ENCODE measurements at places on chromosomes 7 and 10.

DNA sequence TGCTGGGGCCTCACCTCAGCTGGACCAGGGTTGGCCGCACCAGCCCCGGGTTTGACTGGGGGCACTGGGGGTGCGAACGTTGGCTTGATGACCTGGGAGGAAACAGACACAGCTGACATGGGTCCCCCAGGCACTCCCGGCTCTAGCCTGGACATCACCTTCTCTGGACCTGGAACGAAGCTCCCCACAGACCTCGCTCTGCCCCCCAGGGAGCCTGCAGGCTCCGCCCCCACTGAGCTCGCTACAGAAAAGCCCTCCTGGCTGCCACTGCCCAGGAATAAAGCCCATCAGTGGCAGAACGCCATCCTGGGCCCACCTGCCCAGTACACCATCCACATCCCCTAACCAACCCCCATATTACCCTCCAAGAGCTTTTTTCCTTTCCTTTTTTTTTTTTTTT, 13.0 kb downstream of the ADAM8 start:
- DNase-seq, result no peak

DNA sequence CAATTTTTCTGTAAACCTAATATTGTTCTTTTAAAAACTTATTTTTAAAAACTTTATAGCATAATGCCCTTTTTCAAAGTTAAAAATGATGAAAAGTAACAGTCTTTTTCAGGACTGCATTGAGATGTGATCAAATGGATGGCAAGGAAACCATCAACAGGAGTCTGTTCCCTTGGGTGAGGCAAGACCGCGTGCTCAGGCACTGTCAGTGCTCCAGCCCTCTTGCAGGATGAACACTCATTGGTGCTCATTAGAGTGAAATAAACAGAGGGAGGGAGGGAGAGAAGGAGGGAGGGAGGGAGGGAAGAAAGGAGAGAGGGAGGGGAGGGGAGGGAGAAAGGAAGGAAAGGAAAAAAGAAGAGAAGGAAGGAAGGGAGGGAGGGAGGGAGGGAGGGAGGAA, 145.7 kb upstream of the CHST15 start:
- no peak for DNase-seq

GRCh38 chr7:100430493-100431285, 1.1 kb downstream of the MEPCE start:
- DNase-seq, result no peak

- no peak for DNase-seq
Observed at GRCh38 chr10:76447578-76447977, 1016.2 kb downstream of the LRMDA start.

DNA sequence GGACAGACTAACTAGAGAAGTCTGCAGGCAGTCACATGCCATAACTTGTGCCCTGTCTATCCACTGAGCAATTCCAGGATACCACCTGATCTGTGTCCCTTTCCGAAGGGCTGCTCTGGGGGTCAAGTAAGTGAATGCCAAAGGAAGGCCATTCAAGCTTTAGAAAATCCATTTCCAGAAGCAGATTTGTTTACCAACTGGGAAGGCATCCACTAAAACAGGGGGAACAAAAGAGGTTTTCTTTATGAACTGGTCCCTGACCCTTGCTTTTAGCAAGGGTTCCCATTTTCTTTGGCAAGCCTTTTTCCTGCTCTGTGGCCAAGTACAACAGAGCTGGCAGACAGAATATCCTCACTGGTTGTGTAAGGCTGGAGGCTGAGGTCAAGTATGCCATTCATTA, 36.5 kb downstream of the ITPRID1 start:
- no peak for DNase-seq

- no peak for DNase-seq
Observed at GRCh38 chr7:98567991-98568390, 49.1 kb upstream of the NPTX2 start.

DNA sequence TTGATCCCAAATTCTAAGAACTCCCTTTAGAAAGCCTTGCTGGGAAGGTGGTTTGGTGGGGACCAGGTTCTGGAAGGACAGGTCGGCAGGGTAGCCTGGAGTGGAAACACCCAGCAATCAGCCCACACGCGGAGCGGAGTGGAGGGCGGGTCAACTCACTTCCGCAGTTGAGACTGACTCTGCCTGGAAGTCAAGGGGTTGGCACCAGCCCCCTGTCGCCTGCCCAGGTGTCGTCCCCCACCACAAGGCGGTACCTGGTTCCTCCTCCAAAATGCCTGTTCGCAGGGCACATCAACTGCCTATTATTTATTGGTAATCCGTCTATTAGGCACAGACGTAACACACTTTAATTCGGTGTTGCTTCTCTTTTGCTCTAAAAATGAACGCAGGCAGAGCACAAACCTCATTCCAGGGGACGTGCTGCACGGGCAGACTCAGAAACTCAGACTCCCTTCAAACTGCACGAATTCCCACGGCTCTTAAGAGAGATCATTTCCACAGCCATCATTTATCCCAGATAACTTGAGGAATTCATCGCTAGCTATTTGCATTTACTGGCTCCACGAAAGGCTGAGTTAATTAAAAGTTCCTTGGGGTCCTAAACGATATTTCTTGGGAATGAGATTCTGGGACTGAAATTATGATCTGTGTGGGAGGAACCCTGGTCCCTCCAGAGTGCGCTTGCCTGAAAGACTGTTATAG, 248.2 kb upstream of the PPP2R2D start:
- DNase-seq, result no peak

GRCh38 chr10:104297697-104298660, 29.0 kb downstream of the GSTO2 start:
- DNase-seq, result no peak

GRCh38 chr7:738723-739454, 11.8 kb upstream of the PRKAR1B start:
- DNase-seq, result no peak

- no peak for DNase-seq
Observed at GRCh38 chr10:118585234-118585633, 10.2 kb downstream of the PRLHR start.

DNA sequence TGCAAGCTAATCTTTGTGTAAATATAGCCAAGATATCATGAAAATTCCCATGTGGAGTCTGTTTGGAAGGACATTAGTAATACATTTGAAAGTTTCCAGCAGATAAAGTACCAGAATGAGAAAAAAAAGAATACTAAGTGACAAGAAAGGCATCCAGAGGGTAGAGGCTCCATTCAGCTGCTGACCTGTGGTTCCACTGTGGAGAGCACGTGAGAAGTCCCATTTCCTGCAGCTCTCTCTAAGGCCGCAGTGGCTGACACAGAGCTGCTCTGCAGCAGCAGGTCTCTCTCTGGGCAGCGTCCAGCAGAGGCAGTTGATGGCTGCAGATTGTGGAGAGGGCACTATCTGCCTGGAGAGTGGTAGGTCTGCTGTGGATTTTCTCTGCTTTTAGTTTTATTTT, 100.1 kb upstream of the TMEM72 start:
- DNase-seq, result no peak

DNA sequence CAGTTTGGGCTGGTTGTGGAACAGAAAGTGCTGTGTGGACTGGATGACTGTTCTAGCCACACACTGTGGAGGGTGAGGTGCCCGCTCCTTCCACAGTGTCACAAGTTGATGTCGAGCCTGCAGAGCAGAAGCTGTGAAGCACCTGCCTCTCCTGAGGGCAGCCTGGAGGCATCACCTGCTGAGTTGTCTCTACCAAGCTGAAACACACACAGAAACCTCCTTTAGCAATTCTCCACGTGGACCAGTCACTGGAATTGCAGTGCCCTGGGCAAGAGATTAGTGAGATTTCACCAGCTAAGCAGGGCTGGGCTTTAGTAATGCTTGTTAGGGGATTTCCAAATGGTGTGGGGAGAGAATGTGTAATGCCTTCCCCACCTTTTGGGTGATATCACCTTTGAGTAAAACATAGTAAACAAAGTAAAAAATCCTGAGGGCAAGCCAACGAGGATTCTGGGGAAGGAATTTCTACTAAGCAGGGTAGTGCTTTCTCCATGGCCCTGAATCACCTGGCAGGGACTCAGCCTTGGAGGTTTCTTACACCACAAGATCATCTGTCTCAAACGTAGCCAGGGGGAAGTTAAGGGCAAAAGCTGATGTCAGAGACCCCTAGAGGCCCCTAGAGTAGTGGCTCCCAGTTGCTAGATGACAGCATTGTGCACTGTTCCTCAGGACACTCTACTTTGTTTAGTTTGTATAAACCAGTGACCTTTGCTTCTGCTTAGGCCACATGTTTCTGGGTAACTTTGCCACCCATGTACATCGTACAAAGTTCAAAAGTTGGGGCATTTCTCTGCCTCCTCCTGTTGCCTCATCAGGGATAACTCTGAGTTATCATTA, 233.1 kb upstream of the IGFBP3 start:
- peak; percentile 30 for DNase-seq

DNA sequence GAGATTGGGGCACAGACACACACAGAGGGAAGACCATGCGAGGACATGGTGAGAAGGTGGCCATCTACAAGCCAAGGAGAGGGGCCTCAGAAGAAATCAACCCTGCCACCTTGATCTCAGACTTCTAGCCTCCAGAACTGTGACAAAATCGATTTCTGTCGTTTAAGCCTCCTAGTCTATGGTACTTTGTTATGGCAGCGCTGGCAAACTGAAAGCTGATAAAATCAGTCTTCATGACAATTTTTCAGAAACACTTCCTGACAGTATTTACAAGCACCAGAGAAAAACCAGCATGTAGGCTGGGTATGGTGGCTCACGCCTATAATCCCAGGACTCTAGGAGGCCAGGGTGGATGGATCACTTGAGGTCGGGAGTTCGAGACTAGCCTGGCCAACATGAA, 4.2 kb downstream of the PARP12 start:
- DNase-seq, result no peak

- DNase-seq, result no peak
Observed at GRCh38 chr10:92385831-92386230, 94.9 kb downstream of the MARCHF5 start.
